ENCODE measurements at places on chromosomes 7 and 10. TPM values are rescaled to one million over a fixed set of nuclear protein-coding genes. Genes with fewer than 3 reads are reported as not detected.

GRCh38 chr7:131935180-131935579 lies 378.8 kb upstream of the PODXL start:
- no peak for DNase-seq

GRCh38 chr10:11018432-11018841 lies 765 bp downstream of the CELF2 start:
- DNase-seq, result no peak

- no peak for DNase-seq
These were observed 6.0 kb downstream of the ADD3 start for GRCh38 chr10:110013630-110014293.

GRCh38 chr7:32048970-32049491 lies 21.2 kb downstream of the PDE1C start:
- no peak for DNase-seq

GRCh38 chr10:62858364-62858763 lies 42.2 kb upstream of the EGR2 start:
- peak; percentile 40 for DNase-seq

LRIT1 gene
- total RNA-seq, result not detected

ANXA8L1 gene
- 55.2 TPM for total RNA-seq

GRCh38 chr7:38675494-38676106 lies 44.4 kb upstream of the AMPH start:
- DNase-seq, result no peak

JAKMIP3 gene
- total RNA-seq, result 0.98 TPM

- DNase-seq, result peak; percentile 60
These were observed 15.9 kb downstream of the CAMK2B start for GRCh38 chr7:44309271-44310091.

- no peak for DNase-seq
These were observed 5.7 kb downstream of the GRID2IP start for GRCh38 chr7:6545398-6546126.

DNA sequence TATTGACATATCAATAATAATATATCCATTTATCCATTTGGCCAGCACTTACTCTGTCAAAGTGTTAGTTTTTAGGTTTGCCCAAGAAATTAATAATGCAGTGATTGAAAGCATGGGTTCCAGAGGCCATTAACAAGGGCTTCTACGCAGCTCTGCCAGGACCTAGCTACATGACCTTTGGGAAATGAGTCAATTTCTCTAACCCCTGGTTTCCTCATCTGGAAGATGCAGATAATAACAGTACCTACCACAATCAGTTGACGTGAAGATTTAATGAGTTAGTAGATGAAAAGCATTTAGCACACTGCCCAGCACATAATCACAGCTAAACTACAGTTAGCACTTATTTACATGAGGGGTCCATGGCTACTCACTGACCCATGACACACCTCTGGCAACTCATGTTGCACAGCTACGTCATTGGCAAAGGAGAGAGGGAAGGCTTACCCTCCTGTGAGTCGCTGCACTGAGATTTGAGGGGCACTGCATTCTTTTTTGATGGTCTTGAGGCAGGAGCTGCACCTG lies 263.7 kb downstream of the PLXNA4 start:
- DNase-seq, result no peak

TAS2R41 gene
- 0.66 TPM for total RNA-seq

DNA sequence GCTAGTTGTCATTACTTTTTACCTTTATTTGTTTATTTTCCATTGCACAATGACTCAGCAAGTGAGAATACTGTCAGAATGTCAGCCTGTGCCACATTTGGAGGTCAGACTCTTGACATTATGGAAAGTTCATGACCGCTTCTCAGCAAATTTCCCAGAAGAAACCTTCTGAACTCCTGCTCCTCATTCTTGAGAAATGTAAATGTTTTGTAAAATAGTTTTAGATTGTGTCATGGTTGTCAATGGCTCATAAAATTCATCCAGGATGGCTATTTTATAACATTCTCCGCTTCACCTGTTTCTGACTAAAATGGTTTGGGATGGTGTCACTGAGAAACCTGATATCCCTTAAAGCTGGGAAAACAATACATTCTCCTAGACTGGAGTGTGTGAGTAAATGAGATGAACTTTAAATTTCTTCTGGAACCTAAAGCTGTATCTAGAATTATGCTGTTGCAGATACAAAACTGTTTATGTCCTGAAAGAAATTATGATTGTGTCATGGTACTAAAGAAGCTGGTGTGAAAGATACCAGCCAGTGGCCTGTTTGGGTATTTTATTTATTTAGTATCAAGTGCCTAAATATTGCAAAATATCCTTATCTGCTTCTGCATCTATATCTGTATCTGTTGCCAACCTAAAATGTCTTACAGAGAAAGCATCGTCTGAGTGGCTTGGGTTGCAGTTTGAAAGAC lies 671.7 kb downstream of the GATA3 start:
- DNase-seq, result no peak

PNLIP gene
- total RNA-seq, result not detected

DNA sequence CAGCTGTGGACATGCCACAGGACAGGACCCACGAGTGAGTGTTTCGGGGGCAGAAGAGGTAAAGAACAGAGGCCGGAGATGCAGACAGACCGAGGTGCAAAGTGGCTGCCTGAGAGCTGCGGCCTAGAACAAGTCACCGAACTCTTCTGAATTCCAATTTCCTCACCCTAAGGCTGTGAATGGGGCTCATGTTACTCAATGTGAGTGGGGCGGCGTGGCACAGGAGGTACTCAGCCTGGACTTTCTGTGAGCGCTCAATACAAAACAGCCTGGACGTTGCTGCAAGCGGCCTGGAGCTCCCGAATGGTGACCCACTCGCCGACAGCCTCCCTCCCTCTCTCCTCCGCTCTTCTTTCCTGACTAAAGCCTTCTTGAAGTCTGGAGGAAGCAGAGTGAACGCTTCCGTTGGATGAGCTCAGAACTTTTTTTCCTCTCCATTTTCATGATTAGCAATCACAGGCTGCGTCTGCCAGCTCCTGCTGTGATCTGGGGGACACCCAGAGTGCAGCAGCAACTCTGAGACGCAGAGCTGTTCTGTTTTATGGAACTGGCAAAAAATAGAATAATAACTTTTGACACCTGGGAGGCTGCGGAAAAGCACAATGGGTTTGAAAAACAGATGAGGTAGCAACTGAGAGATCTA lies 108.5 kb downstream of the PTPRN2 start:
- no peak for DNase-seq

DNA sequence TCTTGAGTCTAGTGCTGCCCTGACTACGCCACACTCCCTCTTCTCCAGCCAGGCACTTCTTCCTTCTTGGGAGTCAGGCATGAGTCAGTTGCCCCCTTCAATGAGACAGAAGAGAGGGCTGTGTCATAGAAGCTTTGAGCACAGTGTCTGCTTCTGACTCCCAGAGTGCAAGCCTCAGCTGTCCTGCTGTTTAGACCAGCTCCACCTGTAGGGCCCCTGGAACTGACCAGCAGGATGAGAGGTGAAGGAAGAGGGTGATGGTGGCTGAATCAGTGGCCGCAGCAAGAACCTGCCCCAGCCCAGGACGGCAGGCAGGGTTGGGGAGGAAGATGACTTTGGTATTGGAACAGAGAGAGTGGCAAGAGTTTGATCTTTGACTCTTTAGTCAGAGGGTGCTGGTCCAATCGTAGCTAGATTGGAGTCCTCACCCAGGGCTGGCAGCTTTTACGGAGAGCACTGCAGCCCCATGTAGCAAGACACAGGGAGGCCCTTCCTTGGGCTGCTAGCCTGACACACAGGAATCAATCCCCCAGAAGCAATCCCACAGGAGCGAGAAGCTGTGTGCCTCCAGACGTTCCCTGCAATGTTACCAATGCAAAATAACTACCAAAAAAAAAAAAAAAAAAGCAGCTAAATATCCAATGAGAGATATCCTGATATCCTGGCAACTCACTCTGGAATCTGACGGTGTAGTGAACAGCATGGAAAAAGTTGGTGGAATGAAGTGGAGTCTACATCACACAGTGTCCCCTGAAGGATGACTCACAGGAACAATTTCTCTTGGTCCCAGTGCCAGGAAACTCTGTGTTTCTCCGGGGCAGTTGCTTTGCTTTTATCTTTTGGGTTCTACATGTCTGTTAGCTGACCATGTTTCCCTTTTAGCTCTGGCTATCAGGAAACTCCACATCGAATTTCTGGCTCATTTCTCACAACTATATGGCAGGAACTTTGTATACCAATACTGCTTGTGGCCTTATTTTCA lies 6.9 kb downstream of the C10orf62 start:
- DNase-seq, result peak; percentile 68

GRCh38 chr7:86209036-86209435 lies 434.7 kb upstream of the GRM3 start:
- DNase-seq, result no peak

GRCh38 chr7:16630654-16631053 lies 14.9 kb downstream of the ANKMY2 start:
- no peak for DNase-seq

MINPP1 gene
- 13.0 TPM for total RNA-seq

DNA sequence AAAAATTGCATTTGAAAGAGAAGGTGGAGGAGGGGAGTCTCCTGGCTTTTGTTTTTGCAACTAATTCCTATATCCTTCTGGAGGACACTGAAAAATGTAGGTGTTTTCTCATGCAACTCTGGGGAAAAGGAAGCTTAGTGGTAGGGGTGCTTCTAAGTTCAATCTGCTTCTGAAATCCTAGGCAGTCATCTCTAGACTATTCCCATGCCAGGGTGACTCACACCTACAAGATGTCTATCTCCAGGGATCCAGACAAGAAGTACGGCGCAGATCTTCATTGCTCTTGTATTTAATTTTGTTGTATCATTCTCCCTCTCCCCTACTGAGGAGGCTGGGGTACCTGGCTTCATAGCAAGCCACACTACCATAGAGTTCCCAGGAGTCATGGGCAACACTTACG lies 258.8 kb downstream of the PHF14 start:
- no peak for DNase-seq

GRCh38 chr10:120735773-120736371 lies 115.3 kb upstream of the WDR11 start:
- no peak for DNase-seq

DNA sequence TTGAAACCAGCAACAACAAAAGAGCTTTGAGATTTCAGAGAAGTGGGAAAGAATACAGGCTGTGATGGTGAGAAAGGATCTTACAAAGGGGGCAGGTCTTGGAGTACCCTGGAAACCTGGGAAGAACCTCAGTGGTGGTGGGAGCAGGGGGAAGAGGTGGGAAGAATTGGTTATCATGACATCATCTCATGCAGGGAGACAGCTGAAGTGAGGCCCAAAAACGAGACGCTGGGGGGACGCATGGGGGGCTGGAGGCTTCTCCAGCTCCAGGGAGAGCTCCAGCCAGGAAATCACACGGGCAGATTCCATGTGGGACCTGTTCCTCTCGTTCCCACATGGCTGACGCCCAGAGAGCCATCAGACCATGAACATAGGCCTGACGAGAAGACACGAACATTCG lies 177.3 kb upstream of the RNF32 start:
- no peak for DNase-seq

TFR2 gene
- not detected for total RNA-seq

DNA sequence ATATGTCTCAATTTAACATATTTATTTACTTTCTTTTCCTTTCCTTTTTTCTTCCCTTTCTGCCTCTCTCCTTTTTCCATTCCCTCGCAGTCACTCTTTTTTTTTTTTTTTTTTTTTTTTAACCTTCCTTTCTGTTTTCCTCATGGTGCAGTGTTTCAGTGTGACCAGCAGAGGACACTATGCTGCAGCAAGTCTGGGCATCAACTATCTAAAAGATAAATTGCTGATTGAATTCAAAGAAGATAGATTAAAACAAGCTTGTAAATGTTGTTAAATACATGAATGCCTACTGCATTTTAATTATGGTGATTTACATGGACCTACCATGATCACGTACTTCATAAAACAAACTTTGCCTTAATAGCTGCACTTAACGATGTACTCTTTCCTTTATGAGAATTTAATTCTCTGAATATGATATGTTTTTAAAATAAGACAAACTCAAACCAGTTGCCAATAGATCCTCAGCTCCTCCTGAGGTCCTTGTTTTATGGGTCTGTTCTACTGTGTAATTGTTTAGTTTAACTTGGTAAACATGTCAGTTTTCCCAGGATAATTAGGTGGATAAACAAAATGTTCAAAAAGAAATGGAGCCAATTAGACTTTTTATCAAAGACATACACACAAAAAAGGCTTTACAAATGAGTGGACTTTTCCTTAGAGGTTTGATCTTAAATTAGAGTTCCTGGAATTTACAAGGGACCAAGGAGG lies 101.0 kb upstream of the AGR3 start:
- DNase-seq, result no peak

MCM10 gene
- 0.15 TPM for total RNA-seq

DNA sequence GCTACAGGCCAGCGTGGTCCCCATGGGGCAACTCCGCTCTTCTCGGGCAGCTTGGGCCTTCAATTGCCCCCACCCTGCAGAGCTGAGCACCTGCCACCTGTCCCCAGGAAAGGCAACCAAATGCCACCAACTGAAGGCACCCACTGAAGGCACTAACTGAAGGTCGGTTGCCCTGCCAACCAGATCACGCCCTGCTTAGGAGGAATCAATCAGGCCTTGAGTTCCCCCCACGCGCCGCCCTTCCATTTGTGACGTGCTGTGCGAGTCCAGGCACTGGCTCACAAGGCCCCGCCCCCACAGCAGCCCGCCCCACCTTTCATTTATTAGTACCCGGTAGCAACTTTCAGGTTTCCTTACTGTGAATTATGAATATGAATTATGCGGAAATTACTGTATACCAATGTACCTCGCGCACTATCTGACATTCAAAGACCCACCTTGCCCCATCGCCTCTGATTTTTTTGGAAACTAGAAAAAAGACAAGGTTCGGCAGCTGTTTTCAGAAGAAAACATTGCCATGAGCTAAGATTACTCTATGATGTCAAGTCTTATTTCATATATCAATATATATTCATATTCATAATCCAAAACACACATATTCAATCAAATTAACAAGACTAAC lies 83.6 kb upstream of the ABI1 start:
- DNase-seq, result no peak

DNA sequence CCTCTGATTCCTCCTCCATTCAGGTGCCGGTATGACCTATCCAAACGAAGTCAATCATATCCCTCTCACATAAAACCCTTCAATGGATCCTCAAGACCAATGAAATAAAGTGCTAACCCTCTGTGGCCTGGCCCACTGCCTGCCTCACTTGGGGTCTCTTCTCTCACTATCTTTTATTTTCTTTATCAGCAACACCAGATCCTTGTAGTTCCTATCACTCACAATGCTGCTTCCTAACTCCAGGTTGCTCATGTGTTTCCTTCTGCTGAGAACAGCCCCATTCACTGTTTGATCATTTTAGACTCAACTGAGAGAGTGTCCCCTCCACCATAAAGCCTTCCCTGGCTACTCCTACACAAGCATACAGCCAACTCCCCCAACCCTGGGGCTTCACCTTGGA lies 180.6 kb downstream of the DOCK4 start:
- DNase-seq, result no peak

DNA sequence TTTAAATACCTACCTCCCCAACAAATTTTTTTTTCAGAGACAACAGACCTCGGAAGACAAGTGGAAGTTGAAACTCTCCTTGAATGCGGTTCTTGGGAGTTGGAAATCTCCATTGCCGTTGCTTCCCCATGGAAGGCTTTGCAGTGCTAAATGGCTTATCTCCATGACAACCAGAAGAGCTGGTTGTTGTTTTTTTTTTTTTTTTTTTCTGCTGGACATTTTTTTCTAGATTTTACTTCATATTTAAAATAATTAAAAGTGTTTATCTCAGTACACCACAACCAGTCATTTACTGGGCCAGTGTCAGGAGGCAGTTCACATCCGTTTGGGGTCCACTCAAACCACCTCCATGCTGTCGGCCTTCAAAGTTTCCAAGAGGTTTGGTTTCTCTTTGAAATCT lies 348.5 kb upstream of the PRKCQ start:
- DNase-seq, result no peak

Data from breast epithelium (tissue), 4 donors.